ENCODE measurements at places on chromosomes 7 and 10.

DNA sequence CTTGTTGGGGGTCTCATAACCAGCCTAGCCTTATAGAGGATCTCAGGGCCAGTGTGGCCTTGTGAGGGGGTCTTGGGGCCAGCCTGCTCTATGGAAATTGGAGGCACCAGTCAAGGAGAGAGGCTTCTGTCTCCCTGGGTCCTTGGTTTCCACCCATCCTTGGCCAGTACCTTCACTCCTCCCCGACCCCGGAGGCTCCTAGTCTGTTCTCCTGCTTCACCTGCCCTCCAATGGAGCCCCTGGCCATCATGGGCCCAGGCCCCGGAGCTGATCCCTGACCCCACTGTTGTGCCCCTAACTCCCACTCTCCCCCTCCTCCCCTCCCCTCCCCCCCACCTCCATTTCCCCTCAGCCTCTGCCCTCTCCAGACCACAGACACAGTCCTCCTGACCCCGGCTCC is 29.7 kb downstream of the RASGEF1A start:
- DNase-seq = no peak

- no peak for DNase-seq
Measured at GRCh38 chr10:18703521-18703920, 44.3 kb downstream of the ARL5B start.

- no peak for DNase-seq
Measured at GRCh38 chr7:48389977-48390376, 218.7 kb downstream of the ABCA13 start.

DNA sequence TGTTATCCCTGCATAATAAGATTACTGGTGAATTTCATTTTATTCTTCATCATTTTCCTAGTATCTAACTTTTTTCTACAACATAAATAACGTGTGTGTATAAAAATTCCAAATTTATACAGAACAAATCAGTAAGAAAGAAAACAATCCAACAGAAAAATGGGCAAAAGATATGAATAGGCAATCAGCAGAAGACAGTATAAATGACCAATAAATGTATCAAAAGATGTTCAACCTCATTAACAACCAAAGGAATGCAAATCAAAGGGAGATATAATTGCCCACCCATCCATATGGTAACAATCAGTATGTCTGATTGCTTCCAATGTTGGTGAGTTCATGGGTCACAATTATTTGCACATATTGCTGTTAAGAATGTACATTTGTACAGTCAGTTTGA is 13.5 kb downstream of the ERLIN1 start:
- no peak for DNase-seq

- DNase-seq = no peak
Measured at GRCh38 chr7:111005445-111005844, 85.5 kb upstream of the LRRN3 start.

GRCh38 chr10:126350216-126350992 is 37.9 kb downstream of the ADAM12 start:
- no peak for DNase-seq

DNA sequence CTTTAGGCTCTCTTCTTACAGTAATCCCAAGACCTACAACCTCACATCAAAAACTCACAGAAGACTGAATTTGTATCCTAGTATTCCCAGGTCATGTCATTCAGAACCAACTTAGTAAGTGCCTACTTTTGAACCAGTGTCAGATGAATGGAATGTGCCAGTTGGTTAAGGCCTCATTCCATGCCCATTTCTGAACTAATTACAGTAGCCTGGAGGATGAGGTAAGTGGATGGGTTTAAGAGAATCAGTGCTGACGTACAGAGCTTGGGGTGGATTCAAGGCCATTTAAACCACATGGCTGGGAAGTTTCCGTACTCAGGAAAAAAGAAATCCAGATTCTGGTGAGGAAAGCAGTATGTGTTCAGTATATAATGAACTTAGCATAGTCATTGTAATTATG is 21.9 kb upstream of the FOXP2 start:
- no peak for DNase-seq

- DNase-seq = no peak
Measured at GRCh38 chr10:106310596-106310995, 853.9 kb downstream of the SORCS1 start.

Measured in stimulated activated CD8-positive, alpha-beta memory T cell treated with anti-CD3 and anti-CD28 coated beads, Interleukin-15, amount 100 ng/mL, for 24 hours (primary cell).